Smooth muscle cell of trachea (primary cell): ENCODE measurements at places on chromosomes 11 and 22. TPM values are rescaled to one million over a fixed set of nuclear protein-coding genes. Genes with fewer than 3 reads are reported as not detected.

SULT4A1 gene
- total RNA-seq: 0.44 and 0.83 TPM in 2 replicates

SLC37A2 gene
- total RNA-seq: 1.5 and 2.0 TPM in 2 replicates

ZBTB16 gene
- under 0.01 TPM in 1 of 2 replicates, not detected in the other for total RNA-seq

MAJIN gene
- total RNA-seq: not detected in 2 replicates

COMT gene
- total RNA-seq: 194 and 410 TPM in 2 replicates

CTSW gene
- total RNA-seq: not detected in 2 replicates

OR52E8 gene
- total RNA-seq: not detected in 2 replicates

C1QTNF5 gene
- 12.1 and 29.8 TPM in 2 replicates for total RNA-seq

DNAL4 gene
- total RNA-seq: 15.9 and 19.4 TPM in 2 replicates

WNT7B gene
- total RNA-seq: 0.17 TPM in 1 of 2 replicates, not detected in the other

CASP12 gene
- 0.15 TPM in 1 of 2 replicates, not detected in the other for total RNA-seq

CFAP300 gene
- 4.3 and 9.5 TPM in 2 replicates for total RNA-seq

SPON1 gene
- 0.44 and 0.66 TPM in 2 replicates for total RNA-seq

SCT gene
- not detected in 2 replicates for total RNA-seq

PTPRJ gene
- total RNA-seq: 5.5 and 7.3 TPM in 2 replicates

DDI1 gene
- not detected in 2 replicates for total RNA-seq

ANO1 gene
- 0.83 TPM in 1 of 2 replicates, not detected in the other for total RNA-seq

ISX gene
- not detected in 2 replicates for total RNA-seq

OR51E2 gene
- total RNA-seq: not detected in 2 replicates

PKNOX2 gene
- total RNA-seq: 0.73 and 0.83 TPM in 2 replicates

PNPLA5 gene
- total RNA-seq: 0.50 TPM in 1 of 2 replicates, not detected in the other

NPAS4 gene
- 0.29 TPM in 1 of 2 replicates, not detected in the other for total RNA-seq

MIOX gene
- total RNA-seq: 0.15 TPM in 1 of 2 replicates, not detected in the other

SPTBN2 gene
- 1.2 and 2.6 TPM in 2 replicates for total RNA-seq

KIRREL3 gene
- 1.6 and 5.1 TPM in 2 replicates for total RNA-seq

EXPH5 gene
- total RNA-seq: 2.3 and 4.7 TPM in 2 replicates

SVIP gene
- total RNA-seq: 1.8 and 5.1 TPM in 2 replicates

KCNQ1OT1 gene
- total RNA-seq: 5.0 and 7.7 TPM in 2 replicates

PRCP gene
- 46.3 and 61.7 TPM in 2 replicates for total RNA-seq

HPX gene
- total RNA-seq: 0.44 and 1.7 TPM in 2 replicates

CARD18 gene
- total RNA-seq: not detected in 2 replicates
